ENCODE measurements at places on chromosomes 16 and 17.

DNA sequence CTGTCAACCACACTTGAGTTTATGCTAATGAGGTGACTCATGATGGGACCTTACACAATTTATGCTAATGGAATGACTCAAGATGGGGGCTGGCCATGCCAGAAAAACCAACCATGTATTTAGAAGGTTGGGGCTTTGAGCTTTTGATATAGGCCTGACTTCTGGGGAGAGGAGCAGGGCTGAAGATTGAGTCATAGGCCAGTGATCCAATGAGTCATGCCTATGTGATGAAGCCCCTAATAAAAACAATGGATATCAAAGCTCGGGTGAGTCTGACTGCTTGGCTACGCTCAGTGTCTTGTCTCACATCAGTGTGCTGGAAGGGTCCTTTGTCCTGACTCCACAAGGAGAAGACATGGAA lies 7.3 kb downstream of the MFSD6L start:
- no peak for DNase-seq

DNA sequence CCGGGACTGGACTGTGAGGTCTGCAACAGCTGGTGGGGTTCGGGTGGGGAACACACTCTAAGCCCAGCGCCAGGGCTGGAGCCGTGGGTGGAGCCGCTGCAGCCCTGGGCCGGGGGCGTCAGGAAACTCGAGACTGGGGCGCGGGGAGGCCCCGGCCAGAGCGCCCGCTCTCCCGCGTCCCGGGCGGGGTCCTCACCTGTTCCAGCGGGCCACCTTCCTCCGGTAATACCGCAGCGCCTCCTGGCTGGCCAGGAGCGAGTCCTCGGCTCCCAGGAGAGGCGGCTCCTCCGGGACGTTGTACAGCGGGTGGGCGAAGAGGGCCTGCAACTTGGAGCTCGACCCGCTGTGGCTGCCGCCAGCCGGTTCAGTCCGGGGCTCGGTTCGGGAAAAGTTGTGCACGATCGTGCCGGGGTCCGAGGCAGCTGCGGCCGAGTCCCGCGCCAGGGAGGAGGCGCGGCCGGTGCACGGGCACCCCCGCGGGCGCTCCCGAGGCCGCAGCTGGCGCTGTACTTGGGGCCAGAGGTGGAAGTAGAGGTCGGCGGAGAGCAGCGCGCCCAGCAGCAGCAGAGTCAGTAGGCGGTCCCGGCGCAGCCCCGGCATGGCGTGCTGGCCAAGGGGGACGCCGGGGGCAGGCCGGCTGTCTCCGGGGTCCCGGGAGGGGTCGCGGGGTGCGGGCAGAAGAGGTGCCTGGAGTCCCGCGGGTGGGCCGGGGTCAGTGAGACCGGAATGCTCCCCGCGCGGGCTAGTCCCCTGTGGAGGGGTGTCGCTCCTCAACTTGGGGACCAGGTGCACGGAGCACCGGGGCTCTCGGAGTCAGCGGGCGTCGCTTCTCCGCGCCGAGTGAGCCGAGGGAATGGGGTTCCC lies 868 bp downstream of the FAM20A start:
- DNase-seq: no peak

DNA sequence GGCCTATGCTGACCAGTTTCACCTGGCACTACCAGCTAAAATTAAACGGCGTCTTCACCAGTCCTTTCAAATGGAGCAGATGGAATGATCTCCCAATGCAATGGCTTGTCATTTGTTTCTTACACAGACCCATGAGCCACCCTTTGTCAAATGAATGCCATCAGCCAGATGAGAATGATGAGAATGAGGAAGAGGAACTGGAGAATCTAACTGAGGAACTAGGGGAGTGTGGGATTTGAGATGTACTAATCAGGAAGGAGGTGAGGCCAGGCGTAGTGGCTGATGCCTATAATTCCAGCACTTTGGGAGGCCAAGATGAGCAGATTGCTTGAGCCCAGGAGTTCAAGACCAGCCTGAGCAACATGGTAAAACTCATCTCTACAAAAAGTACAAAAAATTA lies 116.4 kb downstream of the HS3ST3A1 start:
- no peak for DNase-seq

DNA sequence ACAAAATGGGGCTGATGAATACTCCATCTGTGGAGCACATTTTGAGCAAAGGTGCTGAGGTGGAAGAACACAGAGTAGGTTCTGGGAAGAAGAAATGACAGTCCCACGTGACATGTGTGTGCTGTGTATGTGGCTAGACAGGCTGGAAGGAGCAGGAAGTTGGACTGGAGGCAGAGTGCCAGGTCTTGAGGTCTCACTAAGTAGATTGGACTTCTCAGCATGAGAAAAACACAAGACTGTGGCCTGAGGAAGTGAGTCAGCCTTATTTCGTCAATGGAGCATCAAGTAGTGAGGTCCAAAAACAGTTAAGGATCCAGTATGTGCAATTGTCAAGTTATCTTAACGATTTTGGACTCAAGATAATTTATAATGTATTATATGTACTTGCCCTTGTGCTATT lies 736.5 kb downstream of the KCNJ2 start:
- DNase-seq: no peak

DNA sequence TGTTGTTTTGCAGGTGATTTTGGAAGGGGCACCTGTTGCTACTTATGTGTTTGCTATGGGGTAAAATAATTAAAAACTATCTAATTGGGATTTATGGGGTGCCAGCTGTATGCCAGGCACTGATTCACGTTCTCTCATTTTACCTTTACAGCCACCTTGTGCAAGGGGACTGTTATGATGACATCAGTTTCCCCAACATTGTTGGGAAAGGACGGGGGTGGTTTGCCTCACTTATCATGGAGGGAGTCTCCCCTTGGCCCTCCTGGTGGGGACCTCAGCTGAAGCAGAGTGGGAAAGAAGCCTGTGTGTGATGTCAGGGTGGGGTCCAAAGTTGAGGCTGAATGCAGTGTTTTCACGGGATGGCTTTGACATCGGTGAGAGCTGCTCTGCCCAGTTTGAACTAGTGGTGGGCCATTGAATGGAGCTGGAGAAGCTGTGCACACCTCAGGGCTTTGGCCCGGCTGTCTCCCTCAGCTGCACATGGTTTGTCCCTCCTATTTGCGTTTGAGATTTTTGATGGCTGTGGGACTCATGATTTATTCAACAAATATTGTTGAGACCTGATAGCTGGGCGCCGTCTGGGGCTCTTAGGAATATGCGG lies 36.1 kb downstream of the CMIP start:
- no peak for DNase-seq

DNA sequence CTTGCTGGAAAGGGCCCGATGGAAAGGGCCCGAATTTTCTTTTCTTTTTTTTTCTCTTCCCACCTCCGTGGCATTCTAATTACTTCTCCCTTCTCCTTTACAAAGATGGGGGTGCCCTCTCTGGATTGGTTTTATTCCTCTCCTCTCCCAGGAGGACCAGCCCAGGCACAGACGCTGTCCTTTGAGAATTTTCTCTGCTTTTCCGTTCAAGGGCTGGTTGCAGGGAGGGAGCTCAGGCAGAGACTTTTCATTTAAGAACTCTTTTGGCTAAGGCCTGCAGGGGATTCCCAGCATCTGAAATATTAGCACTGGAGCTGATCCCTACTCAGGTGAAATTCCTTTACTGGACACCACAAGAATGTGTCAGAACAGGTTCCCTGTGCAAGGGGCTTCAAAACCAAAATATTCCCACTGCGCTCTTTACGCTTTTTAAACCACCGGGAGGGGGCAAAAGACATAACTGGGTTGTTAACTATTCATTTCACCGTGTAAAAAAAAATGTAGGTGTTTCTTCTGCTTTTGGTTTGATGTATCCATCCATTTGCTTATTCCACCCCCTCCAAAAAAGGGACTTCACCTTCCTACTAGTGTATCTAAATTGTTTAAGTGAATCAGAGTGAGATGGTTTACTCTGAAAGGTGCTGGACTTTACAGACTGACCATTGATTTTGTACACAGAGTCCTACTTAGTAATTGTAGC lies 1.4 kb downstream of the NFAT5 start:
- no peak for DNase-seq

- DNase-seq: no peak
Observed at GRCh38 chr17:68033636-68034451, 1.7 kb upstream of the KPNA2 start.

DNA sequence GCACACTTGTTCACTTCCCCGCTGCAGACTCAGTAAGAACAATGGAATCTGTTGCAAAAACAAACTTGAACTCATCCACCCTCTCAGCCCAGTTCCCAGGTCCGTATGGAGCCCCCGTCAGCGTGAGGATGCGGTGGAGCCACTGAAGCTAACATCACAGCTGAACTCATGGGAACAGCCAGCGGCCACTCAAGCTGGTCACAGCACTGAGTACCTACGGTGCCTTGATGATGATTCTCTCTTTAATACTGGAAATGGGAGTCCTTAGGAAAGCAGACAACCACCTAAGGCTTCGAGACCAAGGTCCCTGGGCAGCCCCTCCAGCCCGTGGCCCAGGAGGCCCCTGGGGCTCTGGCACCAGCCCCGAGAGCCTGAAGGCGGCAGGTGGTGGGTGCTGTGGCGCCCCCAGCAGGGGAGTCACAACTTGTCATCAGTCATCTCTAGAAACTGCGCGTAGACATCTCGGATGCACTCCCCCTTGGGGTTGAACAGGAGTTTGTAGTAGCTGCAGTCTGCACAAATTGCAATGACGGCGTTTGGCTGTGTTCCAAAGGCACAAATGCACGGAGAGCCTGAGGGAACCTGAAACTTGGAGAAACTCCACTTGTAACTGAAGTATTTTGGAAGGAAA lies 31.0 kb upstream of the RHOT1 start:
- peak; percentile 16 for DNase-seq

- DNase-seq: no peak
Observed at GRCh38 chr17:55237268-55237667, 27.5 kb upstream of the HLF start.

GRCh38 chr16:23040246-23040645 lies 109.0 kb downstream of the USP31 start:
- DNase-seq: no peak
